Panc1 (cell line): ENCODE measurements at places on chromosomes 12 and 14.

DNA sequence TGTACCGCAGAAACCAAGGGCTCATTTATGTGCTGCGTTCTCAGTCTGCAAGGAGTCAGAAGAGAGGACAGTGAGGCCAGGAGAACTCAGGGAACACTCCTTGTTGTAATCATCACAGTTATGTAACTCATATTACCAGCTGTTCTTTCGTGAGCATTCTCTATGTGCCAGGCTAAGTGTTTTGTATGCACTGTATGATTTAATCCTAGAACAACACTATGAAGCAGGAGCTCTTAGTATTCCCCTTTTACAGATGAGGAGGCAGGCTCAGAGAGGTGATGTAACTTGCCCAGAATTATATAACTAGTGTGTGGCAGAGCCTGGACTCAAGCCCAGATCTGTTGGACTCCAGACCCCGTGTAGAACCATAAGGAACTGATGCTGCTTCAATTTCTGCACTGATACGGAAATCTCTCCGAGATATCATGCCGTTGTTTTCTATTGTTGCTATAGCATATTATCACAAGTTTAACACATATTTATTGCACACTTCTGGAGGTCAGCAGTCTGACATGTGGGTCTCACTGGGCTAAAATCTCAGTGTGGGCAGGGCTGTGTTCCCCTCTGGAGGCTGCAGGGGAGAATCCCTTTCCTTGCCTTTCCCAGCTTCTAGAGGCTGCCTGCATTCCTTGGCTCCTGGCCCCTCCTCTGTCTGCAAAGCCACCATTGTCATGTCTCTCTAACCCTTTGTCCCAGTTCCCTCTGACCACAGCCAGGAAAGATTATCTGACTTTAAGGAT is 16.3 kb upstream of the CD9 start:
- no peak for DNase-seq

DNA sequence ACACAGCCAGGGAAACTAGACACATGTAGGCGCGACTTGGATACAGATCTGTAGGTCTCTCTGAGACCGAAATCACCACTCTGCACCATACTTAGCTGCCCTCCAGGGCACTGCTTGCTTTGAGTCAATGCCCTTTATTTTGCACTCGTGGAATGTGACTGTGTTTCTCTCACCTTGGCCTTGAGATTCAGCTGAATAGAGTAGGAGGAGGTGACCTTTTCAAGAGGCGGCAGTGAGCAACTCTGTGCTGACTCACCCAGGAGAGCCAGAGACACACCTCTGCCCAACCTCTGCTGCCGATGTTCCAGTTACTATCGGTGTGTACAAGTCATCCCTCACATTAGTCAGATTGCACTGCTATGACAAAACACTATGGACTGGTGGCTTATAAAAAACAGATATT is 583.4 kb downstream of the VRK1 start:
- DNase-seq = no peak

- no peak for DNase-seq
These were observed 15.4 kb downstream of the RAB35 start for GRCh38 chr12:120101182-120101581.

- DNase-seq = no peak
These were observed 90.8 kb downstream of the DICER1 start for GRCh38 chr14:95066427-95066986.

GRCh38 chr14:67186789-67187584 is 2.3 kb upstream of the GARIN2 start:
- DNase-seq = peak; percentile 74

DNA sequence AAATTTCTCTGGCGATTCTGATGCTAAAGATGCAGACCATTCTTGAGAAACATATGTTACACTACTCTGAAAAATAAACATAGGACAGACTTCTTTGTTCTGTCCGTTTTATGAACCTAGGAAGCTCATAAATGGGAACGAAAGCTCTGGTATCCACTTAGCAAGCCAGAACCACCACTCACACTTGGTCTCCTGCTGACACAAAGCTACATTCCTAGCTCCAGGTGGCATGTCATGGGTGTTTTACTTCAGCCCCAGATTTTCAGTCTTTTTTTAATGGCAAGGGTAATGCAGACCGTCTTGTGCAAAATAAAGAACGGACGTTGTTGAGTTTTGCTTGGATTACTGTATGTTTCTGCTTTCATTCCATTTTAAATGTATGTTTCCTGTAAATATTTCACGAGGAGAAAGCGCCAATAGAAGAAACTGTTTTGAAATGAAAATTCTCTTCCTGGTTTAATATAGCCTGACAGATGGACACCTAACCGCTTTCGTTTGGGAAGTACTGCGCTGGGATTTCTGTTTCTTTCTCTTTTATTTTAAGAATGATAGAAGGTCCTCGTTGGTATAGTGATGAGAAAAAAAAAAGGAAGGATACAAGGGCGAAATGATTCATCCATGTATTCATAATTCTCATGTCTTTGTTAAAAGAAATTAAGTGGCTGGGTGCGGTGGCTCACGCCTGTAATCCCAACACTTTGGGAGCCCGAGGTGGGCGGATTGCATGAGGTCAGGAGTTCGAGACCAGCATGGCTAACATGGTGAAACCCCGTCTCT is 871 bp upstream of the COQ5 start:
- DNase-seq = no peak

GRCh38 chr12:8088574-8088973 is 6.5 kb downstream of the NECAP1 start:
- no peak for DNase-seq

DNA sequence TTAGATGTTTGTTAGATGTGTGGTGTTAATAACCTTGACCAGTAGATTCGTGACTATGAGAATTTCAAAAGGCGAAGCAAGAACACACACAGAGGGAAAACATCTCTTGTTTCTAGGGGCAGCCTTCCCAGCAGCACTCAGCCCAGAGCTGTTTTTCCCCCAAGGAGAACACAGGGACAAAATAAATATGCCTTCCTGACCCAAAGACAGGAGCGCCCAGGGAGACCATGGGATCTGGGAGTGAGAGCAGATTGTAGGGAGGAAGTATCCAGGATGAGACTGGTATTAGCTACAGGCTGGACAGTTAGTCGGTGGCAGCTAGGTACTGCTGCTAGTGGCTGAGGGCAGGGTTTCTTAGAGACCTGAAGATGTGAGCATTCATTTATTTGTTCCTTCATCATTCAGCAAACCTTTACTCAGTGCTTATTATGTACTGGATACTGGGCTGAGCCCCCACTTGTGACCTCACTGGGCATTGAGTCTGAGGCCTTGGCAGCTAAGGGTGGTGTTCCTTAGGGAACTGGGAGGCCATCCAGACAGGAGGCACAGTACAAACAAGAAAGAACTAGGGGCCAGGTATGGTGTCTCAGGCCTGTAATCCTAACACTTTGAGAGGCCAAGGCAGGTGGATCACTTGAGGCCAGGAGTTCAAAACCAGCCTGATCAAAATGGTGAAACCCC is 469.8 kb downstream of the ZFP36L1 start:
- DNase-seq = no peak

GRCh38 chr14:40847480-40847879 is 759.2 kb upstream of the LRFN5 start:
- no peak for DNase-seq

GRCh38 chr12:1927051-1927680 is 8.7 kb upstream of the CACNA2D4 start:
- DNase-seq = no peak

- no peak for DNase-seq
These were observed 483 bp downstream of the POC1B start for GRCh38 chr12:89525305-89525823.

GRCh38 chr12:64968989-64969819 is 144.8 kb downstream of the TBC1D30 start:
- no peak for DNase-seq

DNA sequence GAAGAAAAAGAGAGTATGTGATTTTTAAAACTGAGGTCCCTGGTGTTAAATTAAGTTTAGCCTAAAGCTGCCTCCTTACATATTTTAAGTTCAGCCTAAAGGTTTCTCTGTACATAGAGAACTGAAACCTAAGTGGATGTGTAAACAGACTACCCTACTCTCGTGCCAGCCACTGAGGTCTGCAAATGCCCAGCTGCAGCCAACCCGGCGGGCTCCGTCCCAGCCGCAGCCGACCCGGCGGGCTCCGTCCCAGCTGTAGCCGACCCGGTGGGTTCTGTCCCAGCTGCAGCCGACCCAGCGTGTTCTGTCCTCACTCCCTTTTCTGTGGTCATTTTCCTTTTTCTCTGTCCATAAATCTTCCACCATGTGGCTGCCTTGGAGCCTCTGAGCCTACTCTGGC is 97.2 kb upstream of the SFSWAP start:
- no peak for DNase-seq
